DMS79 (cell line): ENCODE measurements at places on chromosomes 4 and X.

DNA sequence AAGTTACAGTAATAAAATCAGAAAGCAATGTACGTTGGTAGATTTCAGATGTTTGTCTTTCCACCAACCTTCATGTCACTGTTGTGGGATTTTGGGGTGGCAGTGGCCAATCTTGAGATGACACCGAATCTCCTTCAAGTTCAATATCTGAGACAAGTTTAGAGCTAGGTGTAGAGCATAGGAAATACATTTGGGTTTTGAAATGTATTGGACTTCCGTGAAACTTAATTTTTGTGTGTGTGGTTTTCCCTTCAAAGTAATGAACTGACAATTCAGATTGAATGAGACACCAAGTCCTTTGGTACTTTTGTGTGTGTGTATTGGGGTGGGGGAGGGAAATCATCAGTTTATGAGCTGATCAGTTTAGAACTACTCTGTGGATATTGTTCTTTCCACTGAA, 1.8 kb downstream of the WDR44 start:
- no peak for DNase-seq

DNA sequence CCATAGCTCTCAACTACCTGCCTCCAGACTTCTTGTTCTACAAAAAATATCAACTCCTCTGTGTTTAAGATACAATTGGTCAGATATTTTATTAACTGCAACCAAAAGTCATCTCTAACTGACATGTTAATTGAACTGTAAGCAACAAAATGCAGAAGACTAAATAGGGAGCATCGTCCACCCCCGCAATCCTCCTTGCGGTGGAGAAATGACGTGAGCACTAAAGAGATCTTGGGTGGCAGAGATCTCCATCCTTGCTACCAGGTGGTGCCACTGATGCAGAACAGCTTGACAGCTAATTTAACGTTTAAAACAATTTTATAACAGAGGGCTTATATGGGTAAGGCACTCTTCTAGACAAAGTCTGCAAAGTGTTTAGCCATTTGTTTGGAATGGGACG, 164.4 kb upstream of the FTHL17 start:
- DNase-seq, result no peak

GRCh38 chr4:88836216-88836615, 138.6 kb upstream of the NAP1L5 start:
- DNase-seq, result no peak

DNA sequence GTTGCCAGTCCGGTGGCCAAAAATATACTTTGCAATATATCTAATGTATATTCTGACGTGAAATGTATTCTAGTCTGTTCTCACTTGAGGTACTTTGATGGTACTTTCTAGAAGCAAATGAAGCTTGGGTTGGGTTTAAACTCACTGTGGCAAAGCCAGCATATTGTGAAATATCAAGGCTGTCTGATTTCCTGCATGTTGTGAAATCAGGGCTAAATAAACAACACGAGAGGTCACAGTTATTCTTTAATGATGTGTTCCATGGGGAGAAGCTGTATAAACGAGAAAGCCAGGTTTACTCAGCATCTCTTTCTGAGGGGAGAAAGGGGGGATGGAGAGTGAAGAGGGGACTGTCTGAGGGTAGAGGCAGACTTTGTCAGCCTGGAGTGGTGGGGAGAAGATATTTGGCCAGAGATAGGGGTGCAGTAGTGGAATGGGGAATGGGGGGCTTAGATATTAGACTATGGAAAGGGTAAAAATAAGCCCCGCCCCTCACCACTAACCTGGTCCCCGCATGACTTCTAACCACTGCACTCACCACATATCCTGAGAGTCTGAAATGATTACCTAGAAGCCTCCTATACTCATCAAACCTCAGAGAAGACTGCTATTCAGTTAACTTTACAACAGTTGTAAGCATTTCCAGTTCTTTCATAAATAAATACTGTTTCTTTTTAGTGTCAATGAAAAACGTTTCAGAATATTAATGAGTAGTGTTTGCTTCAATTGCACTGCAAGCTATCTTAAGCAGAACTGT, 5.9 kb upstream of the SCARB2 start:
- DNase-seq, result no peak

DNA sequence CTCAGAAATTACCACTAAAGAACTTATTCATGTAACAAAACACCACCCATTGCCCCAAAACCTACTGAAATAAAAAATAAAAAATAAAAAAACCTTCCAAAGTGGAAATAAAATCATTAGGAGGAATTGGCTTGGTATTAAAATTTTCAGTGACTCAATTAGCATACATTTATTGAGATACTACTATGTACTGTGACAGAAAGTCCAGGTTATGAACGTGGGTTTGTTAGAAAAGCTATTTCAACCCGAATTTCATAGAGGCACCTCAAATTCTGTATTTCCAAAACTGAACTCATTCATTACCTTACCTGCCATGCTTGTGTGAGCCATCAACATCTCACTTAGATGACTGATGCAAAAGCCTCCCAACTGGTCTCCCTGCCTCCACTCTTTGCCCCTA, 16.8 kb downstream of the KLHL5 start:
- DNase-seq, result no peak

GRCh38 chrX:107610667-107611066, 17.6 kb upstream of the PRPS1 start:
- DNase-seq, result no peak

DNA sequence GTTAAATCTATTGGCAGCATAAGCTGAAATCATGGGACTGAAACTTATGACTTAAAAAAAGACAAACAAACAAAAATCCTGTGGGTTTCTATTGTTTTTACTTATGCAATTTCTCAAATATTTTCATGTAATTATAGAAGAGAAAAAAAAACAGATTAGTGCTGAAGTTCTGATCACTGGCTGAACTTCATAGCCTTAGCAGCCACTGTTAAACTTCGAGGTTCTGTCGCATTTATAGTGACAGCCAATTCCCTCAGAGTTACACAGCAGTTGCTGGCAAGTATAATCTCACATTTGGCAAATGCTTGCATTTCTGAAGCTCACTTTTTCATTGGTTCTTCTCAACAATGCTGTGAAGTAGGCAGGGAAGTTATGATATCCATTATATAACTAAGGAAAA, 748.9 kb upstream of the MAGEB2 start:
- DNase-seq, result no peak

GRCh38 chrX:126855839-126856524, 36.5 kb downstream of the PRR32 start:
- no peak for DNase-seq

GRCh38 chr4:112181358-112182000, 36.2 kb downstream of the FAM241A start:
- no peak for DNase-seq

- no peak for DNase-seq
Measured at GRCh38 chr4:89582756-89583505, 254.0 kb downstream of the SNCA start.
